Endothelial cell (in vitro differentiated cells): ENCODE measurements at places on chromosomes 5 and 9. TPM values are rescaled to one million over a fixed set of nuclear protein-coding genes. Genes with fewer than 3 reads are reported as not detected.

- no peak overlapping the region for H3K4me3 ChIP-seq
- peak; percentile 77 for DNase-seq
- H3K27ac ChIP-seq: no peak overlapping the region
- H3K27me3 ChIP-seq: peaks cover 6% of the 10 kb centered on the region
These were observed 73.6 kb upstream of the RETREG1 start for GRCh38 chr5:16690243-16690852.

- no peak overlapping the region for H3K27ac ChIP-seq
- peaks cover 5% of the 10 kb centered on the region for H3K4me1 ChIP-seq
- H3K27me3 ChIP-seq: peaks cover 15% of the 10 kb centered on the region
- peak; percentile 10 for DNase-seq
- no peaks in the 10 kb centered on the region for H3K36me3 ChIP-seq
These were observed 900 bp downstream of the RGS7BP start for GRCh38 chr5:64506567-64507263.

- H3K36me3 ChIP-seq: no peaks in the 10 kb centered on the region
- no peak overlapping the region for H3K4me3 ChIP-seq
These were observed 281.6 kb downstream of the CRB2 start for GRCh38 chr9:123637606-123637944.

SLCO4C1 gene
- total RNA-seq: 18.0 TPM

- no peak overlapping the region for H3K4me3 ChIP-seq
- H3K36me3 ChIP-seq: no peaks in the 10 kb centered on the region
- H3K4me1 ChIP-seq: peaks cover 55% of the 10 kb centered on the region
- peaks cover 10% of the 10 kb centered on the region for H3K27me3 ChIP-seq
- H3K27ac ChIP-seq: peak overlapping the region; percentile 99
- DNase-seq: no peak
These were observed 35.3 kb upstream of the HSPA9 start for GRCh38 chr5:138610415-138610917.

CSF1R gene
- total RNA-seq: 2.7 TPM

DNA sequence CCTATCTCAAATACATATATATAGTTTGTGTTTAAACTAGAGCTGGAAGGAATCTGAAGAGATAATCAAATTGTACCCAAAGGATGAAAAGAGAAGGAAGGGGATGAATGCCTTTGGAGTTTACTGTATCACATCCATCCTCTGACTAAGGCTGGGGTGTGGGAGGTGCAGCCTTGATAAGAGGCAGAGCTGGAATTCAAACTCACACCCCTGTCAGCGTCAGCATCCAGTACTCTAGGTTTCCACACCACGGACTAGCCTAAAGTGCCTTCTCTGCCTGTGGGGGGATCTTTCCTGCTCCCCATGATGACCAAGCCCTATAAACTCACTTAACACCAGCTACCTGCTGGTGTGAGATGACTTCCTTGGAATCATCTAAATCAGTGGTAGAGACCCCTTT is 48.1 kb downstream of the EPB41L4B start:
- no peak for DNase-seq
- H3K36me3 ChIP-seq: no peaks in the 10 kb centered on the region
- H3K4me3 ChIP-seq: no peak overlapping the region
- no peak overlapping the region for H3K27ac ChIP-seq

SARDH gene
- 5.0 TPM for total RNA-seq

FOXD4 gene
- 0.49 TPM for total RNA-seq

DNA sequence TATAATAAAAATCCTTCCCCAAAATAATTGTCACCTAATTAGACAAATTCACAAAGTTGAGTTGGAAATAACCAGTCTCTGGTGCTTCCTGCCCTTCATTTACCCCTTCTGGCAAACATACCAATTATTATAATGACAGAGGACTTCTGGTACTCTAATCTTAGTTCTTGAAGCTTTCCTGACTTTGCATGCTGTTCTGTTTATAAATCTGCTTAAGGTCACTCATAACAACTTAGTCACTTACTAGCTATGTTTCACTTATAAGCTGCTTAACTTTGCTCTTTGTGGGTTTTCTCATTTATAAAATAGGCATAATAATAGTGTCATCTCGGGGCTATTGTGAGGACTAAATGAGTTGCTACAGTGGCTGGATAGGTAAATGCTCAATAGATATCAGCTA is 446.5 kb downstream of the EFNA5 start:
- no peak for DNase-seq
- H3K4me1 ChIP-seq: no peaks in the 10 kb centered on the region
- no peak overlapping the region for H3K27ac ChIP-seq
- H3K36me3 ChIP-seq: no peaks in the 10 kb centered on the region
- H3K27me3 ChIP-seq: no peaks in the 10 kb centered on the region

SGTB gene
- total RNA-seq: 8.3 TPM

GRCh38 chr9:87629104-87629503 is 96.8 kb upstream of the CTSL start:
- no peak for DNase-seq
- H3K4me1 ChIP-seq: peaks cover 17% of the 10 kb centered on the region
- H3K27ac ChIP-seq: no peak overlapping the region

DNA sequence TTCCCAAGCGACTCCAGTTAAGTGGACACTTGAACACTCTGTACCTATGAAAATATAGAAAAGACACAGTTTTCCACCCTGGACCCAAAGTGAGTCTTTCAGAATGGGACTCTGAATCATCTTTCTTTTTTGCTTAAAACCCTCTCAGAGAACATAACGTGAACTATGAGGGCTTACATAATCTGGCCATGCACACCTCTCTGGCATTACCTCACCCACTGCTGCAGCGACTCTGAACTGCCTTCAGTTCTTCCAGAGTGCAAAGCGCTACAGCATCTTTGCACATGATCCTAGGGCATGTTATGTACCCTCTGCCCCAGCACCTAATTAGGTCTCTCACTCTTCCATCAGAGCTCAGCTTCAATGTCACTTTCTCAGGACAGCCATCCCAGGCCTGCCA is 186.2 kb downstream of the RORB start:
- no peaks in the 10 kb centered on the region for H3K36me3 ChIP-seq
- H3K27ac ChIP-seq: no peak overlapping the region
- H3K4me3 ChIP-seq: no peak overlapping the region
- no peak for DNase-seq
- H3K27me3 ChIP-seq: no peaks in the 10 kb centered on the region

GRCh38 chr5:168992687-168993086 is 308.3 kb downstream of the SLIT3 start:
- DNase-seq: peak; percentile 35
- H3K4me3 ChIP-seq: no peak overlapping the region
- H3K4me1 ChIP-seq: no peaks in the 10 kb centered on the region
- no peaks in the 10 kb centered on the region for H3K27me3 ChIP-seq

PAX5 gene
- total RNA-seq: 1.3 TPM

- peaks cover 31% of the 10 kb centered on the region for H3K36me3 ChIP-seq
- H3K27me3 ChIP-seq: peaks cover 18% of the 10 kb centered on the region
- peak within 1 kb of the TSS; percentile 92 for H3K27ac ChIP-seq
- H3K4me3 ChIP-seq: peak within 1 kb of the TSS; percentile 97
- peak; percentile 99 for DNase-seq
These were observed at the start of gene KDM3B for GRCh38 chr5:138352071-138352721. KDM3B (plus strand) TSS chr5:138352685; CDS start chr5:138352796, 111 bp downstream.

AQP7 gene
- 0.64 TPM for total RNA-seq

DNA sequence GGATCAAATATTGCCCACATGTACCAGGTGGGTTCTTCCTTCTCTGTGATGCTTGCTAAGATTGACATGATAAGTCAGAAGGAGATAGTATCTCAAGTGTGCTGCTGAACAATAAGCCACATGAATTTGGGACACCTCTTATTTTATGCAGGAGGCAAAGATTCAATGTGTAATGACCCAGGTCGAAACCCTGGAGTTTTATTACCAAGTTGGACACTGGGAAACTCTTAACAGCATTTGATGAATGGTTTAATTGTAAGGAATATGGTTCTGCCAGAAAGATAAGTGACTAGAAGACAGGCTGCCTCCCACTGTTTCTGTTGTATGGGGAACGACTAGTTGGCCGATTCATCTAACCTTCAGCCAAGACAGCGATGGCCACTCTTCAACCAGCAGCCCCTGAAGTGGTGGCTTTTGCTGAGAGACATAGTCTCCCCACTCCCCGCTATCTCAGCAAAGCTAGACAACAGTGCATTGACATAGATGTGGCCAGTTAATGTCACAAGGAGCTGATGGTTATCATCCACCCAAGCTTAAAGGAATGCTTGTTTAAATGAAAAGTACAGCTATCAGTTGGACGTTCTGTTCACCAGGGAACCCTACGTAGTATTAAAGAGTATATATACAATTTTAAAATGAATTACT is 407.7 kb downstream of the KDM4C start:
- H3K4me1 ChIP-seq: peaks cover 2% of the 10 kb centered on the region
- no peak for DNase-seq

DNA sequence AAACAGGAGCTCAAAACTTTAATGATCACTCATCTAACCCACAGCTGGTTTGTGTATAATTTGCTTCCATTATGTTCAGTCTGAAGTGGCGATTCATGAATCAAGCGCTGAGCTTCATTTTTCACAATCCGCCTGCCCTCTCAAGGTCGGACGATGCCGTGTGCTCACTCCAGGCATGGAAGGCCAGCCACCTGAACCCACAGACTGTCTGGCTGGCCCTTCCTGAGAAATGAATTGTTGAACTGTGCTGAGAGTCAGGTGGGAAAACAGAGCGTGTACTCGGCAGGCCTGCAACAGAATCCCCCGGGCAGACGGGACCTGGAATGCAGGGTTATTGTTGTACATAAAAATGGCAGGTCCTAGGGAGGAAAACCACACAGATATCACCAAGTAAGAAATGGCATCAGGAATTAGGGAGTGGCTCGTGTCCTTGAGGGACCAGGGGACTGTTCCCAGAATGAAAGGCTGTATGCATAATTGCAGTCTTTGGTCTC is 375.7 kb downstream of the IRX2 start:
- no peak overlapping the region for H3K4me3 ChIP-seq
- no peak for DNase-seq
- H3K36me3 ChIP-seq: peaks cover 7% of the 10 kb centered on the region
- no peaks in the 10 kb centered on the region for H3K4me1 ChIP-seq

ADAMTS19 gene
- 6.9 TPM for total RNA-seq

DNA sequence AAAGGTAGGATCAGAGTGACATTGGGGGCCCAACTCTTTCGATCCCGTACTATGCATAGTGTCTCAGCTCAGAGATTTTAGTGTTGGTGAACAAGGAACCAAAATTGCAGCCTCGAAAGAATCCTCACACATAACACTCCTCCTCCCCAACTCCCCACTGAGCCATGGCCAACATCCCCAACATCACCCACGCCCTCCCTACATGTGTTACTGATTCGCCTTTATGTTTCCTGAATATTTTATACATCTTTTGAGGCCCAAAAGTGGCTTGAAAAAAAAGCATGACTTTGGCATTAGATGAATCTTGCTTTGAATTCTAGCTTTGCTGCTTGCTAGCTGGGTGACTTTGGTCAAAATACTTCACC is 45.2 kb downstream of the PLAC8L1 start:
- peaks cover 9% of the 10 kb centered on the region for H3K4me1 ChIP-seq
- H3K36me3 ChIP-seq: no peaks in the 10 kb centered on the region
- no peak for DNase-seq
- no peak overlapping the region for H3K27ac ChIP-seq
- peaks cover 4% of the 10 kb centered on the region for H3K27me3 ChIP-seq

GRCh38 chr9:93686127-93686879 is 109.9 kb downstream of the PHF2 start:
- peaks cover 10% of the 10 kb centered on the region for H3K27me3 ChIP-seq
- H3K27ac ChIP-seq: no peak overlapping the region
- H3K36me3 ChIP-seq: no peaks in the 10 kb centered on the region
- DNase-seq: no peak
- no peak overlapping the region for H3K4me3 ChIP-seq

CREBRF gene
- total RNA-seq: 19.9 TPM

DNA sequence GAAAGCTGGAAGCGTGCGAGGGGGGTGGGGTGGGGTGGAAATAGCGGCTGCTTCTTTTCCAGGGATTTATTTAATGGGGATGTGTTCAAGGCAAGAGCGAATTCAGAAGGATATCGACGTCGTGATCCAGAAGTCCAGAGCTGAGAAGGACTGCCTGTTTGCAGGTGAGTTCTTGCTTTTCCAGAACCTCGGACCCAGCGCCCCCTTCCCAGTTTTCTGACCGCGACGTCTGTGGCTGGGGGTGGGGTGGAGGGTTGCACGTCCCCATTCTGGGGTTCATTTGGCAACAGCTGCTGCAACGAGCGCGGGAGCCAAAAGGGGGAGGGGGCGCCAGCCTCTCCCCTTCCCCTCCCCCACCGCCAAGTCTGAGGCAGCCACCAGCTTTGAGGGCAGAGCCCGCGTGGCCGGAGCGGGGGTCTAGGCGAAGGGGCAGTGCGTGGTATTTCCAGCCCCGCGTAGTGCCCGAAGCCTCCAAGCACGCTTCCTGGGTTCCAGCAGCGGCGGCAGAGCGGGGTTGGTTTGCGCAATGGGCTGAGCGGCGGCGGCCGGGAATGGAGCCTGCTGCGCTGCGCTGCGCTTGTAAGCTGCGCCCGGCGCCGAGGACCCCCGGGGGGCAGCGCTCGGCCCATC is 701 bp downstream of the PARP8 start:
- H3K27me3 ChIP-seq: peaks cover 14% of the 10 kb centered on the region
- peak overlapping the region; percentile 89 for H3K27ac ChIP-seq
- peak; percentile 62 for DNase-seq
- peak overlapping the region; percentile 97 for H3K4me3 ChIP-seq

PPP1R2B gene
- not detected for total RNA-seq

DNA sequence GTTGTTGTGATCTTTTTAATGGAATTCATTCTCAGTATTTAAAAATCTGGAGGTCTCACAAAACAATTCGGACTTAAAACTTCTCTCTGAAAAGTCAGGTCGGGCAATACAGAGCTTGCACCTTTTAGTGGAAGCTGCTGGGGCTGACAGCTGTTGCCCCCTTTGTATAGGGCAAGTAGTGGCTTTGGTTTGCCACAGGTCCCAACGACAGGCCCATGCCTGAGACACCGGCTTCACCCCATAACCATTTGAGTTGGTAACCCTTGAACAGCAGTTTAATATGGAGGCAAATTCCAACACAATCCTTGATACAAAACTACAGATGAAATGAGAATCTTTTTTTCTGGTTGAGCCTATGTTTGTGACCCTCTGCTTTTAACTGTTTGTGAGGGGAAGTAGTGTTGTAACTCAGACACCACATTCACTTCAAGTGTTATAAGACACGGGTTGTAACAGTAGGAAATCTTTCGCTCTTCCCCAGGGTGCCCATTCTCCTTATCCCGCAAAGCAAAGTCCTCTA is 752 bp upstream of the GLRX start:
- peak overlapping the region; percentile 98 for H3K4me3 ChIP-seq
- peaks cover 13% of the 10 kb centered on the region for H3K27me3 ChIP-seq
- DNase-seq: no peak
- peak overlapping the region; percentile 94 for H3K27ac ChIP-seq
- peaks cover 48% of the 10 kb centered on the region for H3K4me1 ChIP-seq

GRCh38 chr5:82641331-82642003 is 363.3 kb upstream of the RPS23 start:
- DNase-seq: peak; percentile 41
- H3K4me3 ChIP-seq: no peak overlapping the region
- no peaks in the 10 kb centered on the region for H3K27me3 ChIP-seq
- H3K4me1 ChIP-seq: peaks cover 2% of the 10 kb centered on the region

- H3K4me3 ChIP-seq: no peak overlapping the region
- peaks cover 24% of the 10 kb centered on the region for H3K4me1 ChIP-seq
- DNase-seq: peak; percentile 80
These were observed 603.3 kb downstream of the KIF4B start for GRCh38 chr5:155616779-155617392.

CCNH gene
- 33.9 TPM for total RNA-seq

C7 gene
- total RNA-seq: 1.5 TPM

GRIN3A gene
- 27.8 TPM for total RNA-seq
